Left ventricle myocardium superior (tissue), 1 donor: ENCODE measurements at places on chromosomes 3 and 15. TPM values are rescaled to one million over a fixed set of nuclear protein-coding genes. Genes with fewer than 3 reads are reported as not detected.

SH2D7 gene
- not detected for total RNA-seq

MYL3 gene
- total RNA-seq: 9,164 TPM

MCCC1 gene
- 48.4 TPM for total RNA-seq

CCR8 gene
- not detected for total RNA-seq

FETUB gene
- not detected for total RNA-seq

NME9 gene
- total RNA-seq: 0.59 TPM

VIPR1 gene
- 2.2 TPM for total RNA-seq

SEMA6D gene
- total RNA-seq: 19.7 TPM

FANCD2OS gene
- total RNA-seq: not detected

AMT gene
- 30.5 TPM for total RNA-seq

FSTL1 gene
- 186 TPM for total RNA-seq

TMEM41A gene
- 9.2 TPM for total RNA-seq

GUCA1C gene
- 1.8 TPM for total RNA-seq

DNA sequence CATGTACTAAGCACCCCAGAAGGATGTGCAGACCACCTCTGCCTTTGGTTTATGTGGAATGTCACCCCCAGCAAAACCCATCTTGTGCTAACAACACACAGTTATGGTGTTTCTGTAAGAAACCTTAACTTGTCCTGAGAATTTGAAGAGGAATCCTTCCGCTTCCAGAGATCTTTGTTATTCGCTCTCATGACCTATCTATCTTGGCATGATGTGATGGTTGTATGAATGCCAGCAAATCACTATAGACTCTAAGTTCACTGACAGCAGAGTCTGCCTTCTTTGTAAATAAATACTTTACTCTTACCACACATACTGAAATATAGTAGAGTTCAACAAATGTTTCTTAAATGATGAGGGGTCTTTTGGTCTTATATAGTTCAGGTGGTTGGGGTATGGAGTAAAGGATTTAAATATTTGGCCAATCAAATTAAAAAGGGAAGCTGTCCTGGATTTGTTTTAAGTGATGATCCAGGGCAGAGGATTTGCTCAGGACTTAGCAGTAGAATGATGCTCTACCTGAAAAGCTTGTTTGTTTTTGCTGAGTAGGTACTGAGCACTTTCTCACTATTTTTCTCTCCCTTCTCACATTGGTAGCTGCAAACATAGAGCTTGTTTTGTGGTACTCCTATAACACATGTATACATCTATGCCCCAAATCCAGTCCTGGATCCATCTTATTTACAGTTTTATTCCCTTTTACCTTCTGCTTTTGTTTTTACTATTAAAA is 27.9 kb upstream of the RTP1 start:
- DNase-seq: no peak

- no peak for DNase-seq
These were observed 4.6 kb downstream of the SPSB4 start for GRCh38 chr3:141055536-141056445.

GRCh38 chr3:52801839-52802238 is 7.2 kb downstream of the ITIH3 start:
- no peak for DNase-seq

DNA sequence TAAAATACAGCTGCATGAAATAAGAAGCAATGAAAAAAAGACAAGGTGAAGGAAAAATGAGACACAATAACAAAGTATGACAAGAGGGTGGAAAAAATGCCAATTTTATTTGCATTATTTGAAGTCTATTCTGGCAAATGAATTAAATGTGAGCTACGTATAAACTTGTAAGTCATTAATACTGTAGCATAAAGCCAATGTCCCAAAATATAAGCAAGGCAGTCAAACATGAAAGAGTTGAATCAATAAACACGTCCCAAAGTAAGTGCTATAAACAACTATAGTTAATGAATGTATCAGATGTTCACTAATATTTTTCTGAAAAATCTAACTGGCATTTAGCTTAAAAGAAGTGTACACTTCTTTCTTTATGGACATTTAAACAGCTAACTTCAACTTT is 481.9 kb downstream of the ROBO1 start:
- DNase-seq: no peak

- no peak for DNase-seq
These were observed 8.2 kb upstream of the RPP25 start for GRCh38 chr15:74964794-74965193.

GRCh38 chr3:167167491-167167890 is 212.6 kb downstream of the ZBBX start:
- DNase-seq: no peak

GRCh38 chr15:60096157-60096556 is 92.0 kb downstream of the FOXB1 start:
- no peak for DNase-seq

DNA sequence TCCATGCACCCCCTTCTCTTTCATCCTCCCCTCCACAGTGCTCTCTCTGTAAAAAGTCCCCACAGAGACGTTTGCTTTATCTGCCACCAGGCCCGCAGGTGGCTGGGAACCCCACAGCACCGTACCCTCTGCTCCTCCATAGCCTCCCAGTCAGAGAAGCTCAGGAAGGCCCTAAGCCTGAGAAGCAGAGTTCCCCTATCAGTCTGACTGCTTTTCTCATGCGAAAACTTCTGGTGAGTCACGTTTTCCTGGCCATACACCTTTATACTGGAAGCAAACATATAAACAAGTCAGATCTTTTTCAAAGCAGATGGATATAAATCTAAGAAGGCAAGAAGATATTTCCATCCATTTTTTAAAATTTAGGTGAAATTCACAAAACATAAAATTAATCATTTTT is 51.5 kb upstream of the MEF2A start:
- no peak for DNase-seq

GRCh38 chr3:169699536-169700050 is 36.1 kb upstream of the MECOM start:
- peak; percentile 85 for DNase-seq

- no peak for DNase-seq
These were observed 117.5 kb downstream of the OPA1 start for GRCh38 chr3:193710286-193711165.

DNA sequence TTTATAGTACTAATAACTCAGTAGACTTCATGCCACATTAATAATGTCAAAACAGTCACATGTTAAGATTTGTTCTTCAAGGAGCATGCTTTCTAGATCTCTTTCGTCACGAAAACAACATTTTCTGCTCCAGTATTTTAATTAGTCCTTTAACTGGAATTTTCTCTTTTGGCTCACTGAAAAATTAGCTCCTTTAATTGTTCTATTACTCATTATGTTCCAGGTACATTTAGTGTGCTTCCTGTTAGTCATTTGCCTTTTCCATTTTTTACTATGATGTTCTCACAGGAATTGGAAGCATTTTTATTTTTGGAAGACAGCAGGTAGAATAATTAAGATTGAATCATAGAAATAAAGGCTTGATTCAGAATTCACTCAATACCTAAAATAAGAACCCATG is 111.2 kb downstream of the SLC9A9 start:
- DNase-seq: no peak

GRCh38 chr15:41501931-41502794 is 8.5 kb downstream of the ITPKA start:
- DNase-seq: no peak

GRCh38 chr3:41629986-41630385 is 331.9 kb downstream of the ULK4 start:
- no peak for DNase-seq

DNA sequence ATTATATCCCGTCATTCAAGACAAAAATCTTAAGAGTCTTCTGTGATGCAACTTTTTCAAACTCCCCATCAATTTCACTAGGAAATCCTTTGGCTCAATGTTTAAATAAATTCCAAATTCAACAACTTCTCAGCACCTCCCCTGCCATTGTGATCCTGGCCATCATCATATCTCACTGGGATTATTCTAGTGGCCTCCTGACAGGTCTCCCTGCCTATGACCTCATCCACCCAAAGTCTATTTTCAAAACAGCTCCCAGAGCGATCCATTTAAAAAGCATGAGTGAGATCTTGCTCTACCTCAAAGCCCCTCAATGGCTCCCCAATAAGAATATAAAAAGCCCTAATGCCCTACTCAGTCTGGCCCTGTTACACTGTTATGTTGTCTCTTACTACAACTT is 293.2 kb downstream of the FOXP1 start:
- no peak for DNase-seq

DNA sequence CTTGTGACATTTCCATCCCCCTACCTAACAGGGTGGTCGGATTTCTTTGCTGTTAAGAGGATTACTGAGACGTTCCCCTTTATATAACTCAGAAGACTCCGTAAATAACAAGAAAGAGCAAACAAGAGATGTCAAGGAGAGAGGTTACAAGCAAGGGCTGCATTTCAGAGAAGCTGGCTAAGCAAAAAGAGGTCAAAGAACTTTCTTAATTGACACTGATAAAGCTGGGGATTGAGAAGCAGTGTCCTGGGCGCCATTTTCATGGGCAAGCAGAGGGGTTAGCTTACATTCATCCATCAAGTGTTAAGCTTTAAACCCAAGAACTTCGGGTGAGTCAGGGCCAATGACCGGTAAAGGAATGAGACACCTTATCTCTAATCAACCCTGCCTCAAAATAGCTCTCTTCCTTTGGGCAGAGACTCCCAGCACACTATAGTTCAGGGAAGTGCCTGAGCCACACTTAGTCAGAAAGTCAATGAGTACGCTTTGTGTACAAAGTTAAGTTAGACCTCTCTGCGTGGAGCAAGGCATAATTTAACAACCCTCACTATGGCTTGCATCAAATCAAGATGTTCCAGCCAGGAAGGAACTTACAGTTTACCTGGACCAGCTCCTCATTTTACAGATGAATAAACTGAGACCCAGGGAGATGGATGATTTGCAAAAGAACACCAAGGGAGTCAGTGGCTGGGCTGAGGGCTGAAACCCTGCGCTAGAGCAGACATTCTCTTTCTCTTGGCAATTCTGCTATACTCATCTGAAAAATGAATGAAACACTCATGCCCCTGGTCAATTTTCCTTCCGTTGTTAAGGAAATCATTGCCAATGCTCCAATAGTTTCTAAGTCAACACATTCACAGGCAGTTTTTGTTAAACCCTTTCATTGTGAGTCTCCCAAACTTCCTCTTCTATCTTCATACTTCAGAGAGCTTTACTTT is 44.6 kb downstream of the CCNL1 start:
- no peak for DNase-seq

DNA sequence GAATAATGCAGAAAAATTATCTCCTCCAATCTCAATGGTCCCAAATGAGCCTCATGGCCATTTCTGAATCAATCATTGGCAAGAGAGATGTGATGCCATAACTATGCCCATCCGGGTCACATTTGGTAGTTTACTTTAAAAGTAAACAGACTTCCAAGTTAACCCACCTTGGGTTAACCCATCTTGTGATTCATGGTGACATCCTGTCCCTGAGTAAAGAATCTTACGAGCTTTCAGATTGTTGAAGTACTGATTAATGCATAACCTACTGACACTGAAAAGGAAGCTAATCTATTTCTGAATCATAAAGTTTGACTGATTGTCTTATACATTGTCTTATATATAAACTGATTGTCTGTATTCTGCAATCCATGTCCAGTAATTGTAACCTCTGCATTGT is 467.2 kb upstream of the AGTR1 start:
- no peak for DNase-seq

GRCh38 chr3:39415983-39416382 is 9.5 kb downstream of the RPSA start:
- DNase-seq: no peak

GRCh38 chr3:137105277-137105977 is 147.6 kb downstream of the IL20RB start:
- DNase-seq: no peak

DNA sequence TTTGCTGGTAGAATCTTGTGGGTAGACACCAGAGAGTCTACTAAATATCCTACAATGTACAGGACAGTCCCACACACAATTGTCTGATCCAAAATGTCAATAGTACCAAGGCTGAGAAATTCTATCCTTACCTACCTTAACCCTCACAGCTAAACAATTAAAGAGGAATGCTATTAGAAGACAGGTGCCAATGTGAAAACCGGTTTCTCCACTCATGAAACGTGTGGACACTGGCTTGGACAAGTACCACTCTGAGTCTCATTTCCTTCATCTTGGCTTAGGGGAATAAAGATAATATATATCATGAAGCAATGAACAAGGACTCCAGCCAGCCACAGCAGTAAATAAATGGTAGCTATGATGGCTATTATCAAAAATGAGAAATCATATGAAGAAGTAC is 90.2 kb downstream of the RFTN1 start:
- no peak for DNase-seq

- no peak for DNase-seq
These were observed 85.1 kb downstream of the LPP start for GRCh38 chr3:188239035-188239434.

GRCh38 chr3:12477256-12477655 is 7.0 kb upstream of the TSEN2 start:
- DNase-seq: no peak

DNA sequence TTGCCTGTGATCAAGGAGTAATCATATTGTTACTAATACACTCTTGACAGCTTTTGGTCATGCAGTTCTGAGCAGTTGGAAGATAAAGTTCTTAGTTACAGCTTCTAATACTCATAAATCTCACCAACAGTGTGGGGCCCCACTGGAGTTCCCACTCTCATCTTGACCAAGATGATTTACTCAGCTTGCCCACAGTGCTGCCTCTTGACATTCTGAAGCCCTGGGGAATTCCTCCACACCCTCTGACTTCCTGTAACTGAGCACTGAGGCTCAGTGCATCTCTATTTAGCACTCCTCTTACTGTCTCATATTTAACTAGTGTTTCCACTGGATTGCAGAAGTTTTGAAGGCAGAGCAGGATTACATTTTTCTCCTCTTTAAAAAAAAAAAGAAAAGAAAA is 1.9 kb upstream of the ARL6IP5 start:
- no peak for DNase-seq

DNA sequence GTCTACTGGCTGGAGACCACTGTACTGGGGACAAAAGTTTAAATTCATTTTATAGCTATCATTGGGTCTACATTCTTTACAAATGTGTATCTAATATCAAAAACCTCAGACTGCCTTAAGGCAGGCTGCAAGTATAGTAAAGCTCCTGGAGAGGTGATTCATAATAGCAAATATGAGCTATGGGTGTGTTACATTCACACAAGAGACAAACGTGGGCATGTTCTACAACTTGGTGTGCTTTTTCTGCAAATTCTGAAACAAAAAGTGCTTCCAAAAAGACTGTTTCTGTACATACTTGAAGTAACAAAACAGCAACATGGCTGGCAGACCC is 1101.4 kb downstream of the ROBO1 start:
- DNase-seq: no peak

DNA sequence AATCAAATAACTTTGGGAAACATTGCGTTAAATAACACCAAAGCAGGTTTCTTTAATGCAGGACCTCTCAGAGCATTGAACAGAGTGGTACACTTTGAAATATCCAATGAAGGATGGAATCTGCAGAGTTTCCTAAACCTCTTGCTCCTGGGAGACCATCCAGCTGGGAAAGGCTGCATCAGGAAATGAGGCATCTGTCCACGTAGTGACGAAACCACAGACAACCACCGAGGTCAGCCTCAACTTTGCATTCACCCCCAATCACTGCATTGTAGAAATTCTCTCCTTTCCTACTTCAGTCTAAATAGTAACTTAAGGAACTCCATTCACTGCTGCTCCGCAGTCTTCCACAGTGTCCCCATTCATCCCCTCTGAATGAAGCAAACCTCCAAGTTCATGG is 41.5 kb upstream of the CDV3 start:
- DNase-seq: no peak
